ENCODE measurements at places on chromosomes 1 and 21. TPM values are rescaled to one million over a fixed set of nuclear protein-coding genes. Genes with fewer than 3 reads are reported as not detected.

GRCh38 chr1:203145321-203146041 is 18.0 kb downstream of the ADORA1 start:
- no peaks in the 10 kb centered on the region for H3K36me3 ChIP-seq
- no peak overlapping the region for H3K27ac ChIP-seq

DNA sequence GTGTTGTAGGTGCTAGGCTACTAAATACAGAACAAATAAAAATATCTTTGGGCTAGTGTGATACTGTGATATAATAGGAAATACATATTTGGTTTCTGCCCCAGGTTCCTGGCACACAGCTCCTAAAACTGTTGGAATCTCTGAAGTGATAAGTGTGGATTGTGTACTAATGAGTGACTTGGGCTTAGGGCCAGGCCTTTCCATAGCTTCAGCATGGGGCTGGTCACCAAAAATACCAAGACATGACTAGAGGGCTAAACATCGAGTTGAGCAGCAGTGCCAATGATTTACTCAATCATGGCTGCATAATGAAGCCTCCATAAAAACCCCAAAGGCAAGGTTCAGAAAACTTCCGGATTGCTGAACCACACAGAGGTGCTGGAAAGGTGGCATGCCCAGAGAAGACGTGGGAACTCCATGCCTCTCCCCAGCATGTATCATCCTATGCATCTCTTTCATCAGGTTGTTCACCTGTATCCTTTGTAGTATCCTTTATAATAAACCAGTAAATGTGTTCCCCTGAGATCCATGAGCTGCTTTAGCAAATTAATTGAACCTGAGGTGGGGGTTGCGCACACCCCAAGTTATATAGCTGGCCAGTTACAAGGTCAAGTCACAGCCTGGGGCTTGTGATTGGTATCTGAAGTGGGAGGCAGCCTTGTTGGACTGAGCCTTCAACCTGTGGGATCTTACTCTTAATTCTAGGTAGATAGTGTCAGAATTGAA is 51.6 kb downstream of the ZMYM4 start:
- no peak overlapping the region for H3K27ac ChIP-seq
- H3K4me1 ChIP-seq: peaks cover 6% of the 10 kb centered on the region
- no peaks in the 10 kb centered on the region for H3K36me3 ChIP-seq

- H3K4me1 ChIP-seq: no peaks in the 10 kb centered on the region
- H3K4me3 ChIP-seq: no peak overlapping the region
- no peak for DNase-seq
Observed at GRCh38 chr1:103477101-103477500, 48.4 kb upstream of the RNPC3 start.

- no peak overlapping the region for H3K27ac ChIP-seq
- H3K4me1 ChIP-seq: no peaks in the 10 kb centered on the region
- no peak overlapping the region for H3K4me3 ChIP-seq
Observed at GRCh38 chr21:26212220-26212619, 41.6 kb upstream of the APP start.

The RAB29 gene
- total RNA-seq: 12.8 TPM

The SERINC2 gene
- 4.2 TPM for total RNA-seq

Data from ovary (tissue), 10 donors.